D341Med (cell line): ENCODE measurements at places on chromosomes 7 and 10.

- DNase-seq: no peak
Observed at GRCh38 chr10:71075086-71075758, 137.1 kb upstream of the UNC5B start.

GRCh38 chr10:27678166-27678565 lies 67.5 kb downstream of the MKX start:
- DNase-seq: no peak

GRCh38 chr7:129514683-129515082 lies 12.4 kb downstream of the SMKR1 start:
- DNase-seq: no peak

GRCh38 chr10:116985611-116986010 lies 19.4 kb downstream of the SHTN1 start:
- DNase-seq: no peak

DNA sequence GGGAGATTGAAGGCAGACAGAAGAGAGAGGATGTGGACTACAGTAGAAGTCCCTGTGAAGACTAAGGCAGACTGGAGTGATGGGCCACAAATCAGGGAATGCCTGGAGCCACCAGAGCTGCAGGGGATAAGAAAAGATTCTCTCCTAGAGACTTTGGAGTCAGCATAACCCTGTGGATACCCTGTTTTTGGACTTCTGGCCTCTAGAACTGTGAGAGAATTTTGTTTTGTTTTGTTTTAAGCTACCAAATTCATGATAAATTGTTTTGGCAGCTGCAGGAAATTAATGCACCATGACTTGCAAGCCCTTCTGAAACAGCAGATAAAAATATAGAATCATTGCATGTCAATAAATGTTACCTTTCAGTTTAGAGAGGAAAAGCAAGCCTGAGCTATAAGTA lies 41.3 kb downstream of the INHBA start:
- no peak for DNase-seq
